HepG2 (cell line): ENCODE measurements at places on chromosomes 3 and 15.
A peak's percentile ranks its signal among the peaks of the same experiment; 100 is the strongest.

GRCh38 chr15:65305776-65306175, 1.3 kb downstream of the RNU5B-1 start:
- no peak for DNase-seq

DNA sequence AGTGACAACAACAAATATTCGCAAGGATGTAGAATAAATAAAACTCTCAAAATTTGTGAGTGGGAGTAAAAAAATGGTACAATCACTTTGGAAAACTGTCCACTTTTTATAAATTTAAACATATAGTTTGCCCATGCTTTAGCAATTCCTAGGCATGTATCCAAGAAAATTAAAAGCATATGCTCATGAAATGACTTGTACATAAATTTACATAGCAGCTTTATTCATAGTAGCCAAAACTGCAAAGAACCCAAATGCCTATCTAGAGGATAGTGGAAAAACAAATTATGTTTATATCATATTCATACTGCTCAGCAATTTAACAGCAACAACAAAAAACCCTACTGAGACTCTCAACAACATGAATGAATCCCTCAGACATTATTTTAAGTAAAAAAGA, 363.6 kb upstream of the CCDC54 start:
- no peak for DNase-seq

DNA sequence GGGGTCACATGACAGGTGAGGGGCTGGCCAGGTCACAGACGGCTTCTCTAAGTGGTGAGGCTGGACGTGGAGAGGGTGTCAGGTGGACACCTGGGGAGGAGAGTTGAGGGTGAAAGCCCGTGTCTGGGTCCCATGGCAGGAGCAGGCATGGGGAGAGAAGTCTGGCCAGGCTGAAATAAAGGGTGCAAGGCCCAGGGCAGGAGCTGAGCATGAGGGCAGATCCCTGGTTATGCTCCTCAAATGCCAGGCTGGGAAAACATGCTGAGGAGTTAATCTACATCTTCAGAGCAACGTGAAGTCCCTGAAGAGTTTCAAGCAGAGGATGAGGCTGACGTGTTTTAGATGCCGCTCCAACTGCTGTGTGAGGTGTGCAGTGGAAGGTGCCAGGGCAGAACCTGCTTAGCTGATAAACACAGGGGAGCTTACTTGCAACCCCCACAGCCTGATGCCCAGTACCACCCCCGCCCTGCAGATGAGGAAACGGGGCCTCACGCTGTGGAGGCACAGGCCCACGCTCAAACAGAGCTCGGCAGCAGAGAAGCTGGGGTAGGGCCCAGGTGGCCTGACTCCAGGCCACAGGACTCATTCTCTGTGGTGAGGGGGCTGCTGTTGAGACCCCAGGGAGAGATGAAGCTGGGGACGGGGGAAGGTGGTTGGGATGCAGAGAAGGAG, 40.5 kb downstream of the HCN4 start:
- DNase-seq = no peak

DNA sequence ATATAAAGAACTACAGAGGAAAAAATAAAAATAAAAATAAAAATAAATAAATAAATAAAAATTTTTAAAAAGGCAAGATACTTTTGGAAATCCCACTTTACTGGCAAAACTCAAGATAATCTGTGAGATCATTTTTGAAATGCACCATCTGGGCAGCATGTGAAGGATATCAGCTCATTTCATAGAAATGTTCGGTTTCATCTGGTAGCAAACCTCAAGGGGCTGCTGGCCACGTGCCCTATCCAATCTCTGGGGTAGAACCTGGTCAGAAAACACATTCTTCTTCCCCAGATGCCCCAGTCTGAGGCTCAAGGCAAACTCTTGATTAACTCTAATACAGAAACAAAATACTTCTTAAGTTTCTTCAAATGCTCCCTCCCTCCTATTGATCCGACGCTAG, 166.0 kb downstream of the FMN1 start:
- DNase-seq = no peak

GRCh38 chr15:72911626-72912025, 128.1 kb upstream of the ADPGK start:
- no peak for DNase-seq

- no peak for DNase-seq
Observed at GRCh38 chr15:60006203-60006862, 2.2 kb downstream of the FOXB1 start.

GRCh38 chr15:75156326-75157215, 45.1 kb upstream of the C15orf39 start:
- no peak for DNase-seq

- DNase-seq = no peak
Observed at GRCh38 chr15:86506401-86506800, 426.7 kb downstream of the AGBL1 start.

- DNase-seq = no peak
Observed at GRCh38 chr3:162200836-162201235, 704.2 kb downstream of the OTOL1 start.

DNA sequence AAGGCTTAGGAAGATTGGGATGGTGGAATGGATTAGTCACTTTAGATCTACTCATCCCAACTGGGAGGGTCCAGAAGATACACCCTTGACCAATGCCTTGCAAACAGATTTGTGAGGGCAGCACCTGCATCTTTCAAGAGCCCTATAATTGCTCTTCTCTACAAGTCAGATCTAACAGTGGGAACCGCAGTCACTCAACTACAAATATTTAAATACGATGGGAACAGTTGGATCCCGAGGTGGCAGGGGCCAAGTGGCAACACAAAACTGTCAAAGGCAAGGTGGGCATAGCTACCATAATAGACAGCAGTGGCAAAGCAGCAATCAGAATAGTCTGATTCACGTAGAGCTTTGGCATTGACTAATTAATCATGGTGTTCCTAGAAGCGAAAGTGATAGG, 152.0 kb downstream of the TBC1D5 start:
- no peak for DNase-seq

DNA sequence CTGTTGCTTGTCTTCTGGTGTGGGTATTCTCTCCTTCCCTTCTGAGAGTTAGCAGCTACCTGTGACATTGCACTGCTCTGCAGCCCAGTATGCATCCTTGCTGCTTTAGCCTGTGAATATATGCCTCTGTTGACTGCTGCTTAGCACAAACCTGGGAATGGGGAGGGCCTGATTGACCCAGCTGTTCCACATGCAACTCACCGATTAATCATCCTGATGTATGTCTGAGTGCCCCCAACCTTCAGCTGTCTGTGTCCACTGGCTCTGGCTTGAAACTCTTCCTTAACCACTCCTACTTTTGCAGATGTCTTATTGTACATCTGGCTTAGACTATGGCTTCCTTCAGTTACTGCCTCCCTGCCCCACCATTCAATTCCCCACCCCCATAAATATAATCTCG, 119.1 kb downstream of the RASA2 start:
- DNase-seq = no peak

- no peak for DNase-seq
Observed at GRCh38 chr15:31353931-31354330, 27.3 kb downstream of the KLF13 start.

GRCh38 chr3:8841472-8841871, 72.1 kb upstream of the OXTR start:
- no peak for DNase-seq

DNA sequence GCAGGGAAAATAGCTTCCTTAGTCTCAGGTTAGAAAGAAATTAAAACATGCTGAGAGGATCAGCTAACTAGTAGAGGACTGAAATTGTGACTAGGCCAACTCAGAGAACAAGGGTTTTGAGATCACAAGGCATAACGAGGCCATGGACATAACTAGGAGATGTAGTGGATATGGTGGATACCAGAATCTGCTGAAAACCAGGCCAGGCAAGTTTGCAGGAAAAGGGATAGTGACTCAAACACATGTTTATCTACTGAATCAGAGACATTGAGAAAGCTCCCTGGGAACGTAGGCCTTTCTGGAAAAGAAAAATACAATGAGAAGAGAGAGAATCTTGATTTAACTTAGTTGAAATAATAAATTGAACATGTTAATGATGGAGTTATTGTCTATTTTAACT, 326.5 kb upstream of the GBE1 start:
- peak; percentile 3 for DNase-seq

- no peak for DNase-seq
Observed at GRCh38 chr15:92011611-92012367, 158.3 kb downstream of the SLCO3A1 start.

DNA sequence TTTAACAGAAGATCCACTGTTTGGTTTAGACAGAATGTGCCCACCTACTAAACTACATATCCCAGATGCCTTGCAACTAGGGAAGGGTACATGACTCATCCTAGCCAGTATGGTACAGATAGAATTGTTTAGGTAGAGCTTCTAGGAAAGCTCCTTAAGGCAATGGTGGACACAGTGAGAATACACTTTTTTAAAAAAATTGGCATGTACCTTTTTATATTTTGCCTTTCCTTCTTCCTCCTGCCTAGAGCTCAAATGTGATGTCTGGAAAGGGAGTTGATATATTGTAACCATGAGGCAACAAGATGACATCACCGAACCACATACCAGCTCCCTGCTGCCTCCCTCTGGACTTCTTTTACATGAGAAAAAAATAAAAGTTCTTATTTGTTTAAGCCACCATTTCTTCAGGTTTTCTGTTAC, 14.4 kb upstream of the C3orf80 start:
- DNase-seq = peak; percentile 11

GRCh38 chr15:41256577-41257038, 25.5 kb downstream of the CHP1 start:
- DNase-seq = peak; percentile 78

DNA sequence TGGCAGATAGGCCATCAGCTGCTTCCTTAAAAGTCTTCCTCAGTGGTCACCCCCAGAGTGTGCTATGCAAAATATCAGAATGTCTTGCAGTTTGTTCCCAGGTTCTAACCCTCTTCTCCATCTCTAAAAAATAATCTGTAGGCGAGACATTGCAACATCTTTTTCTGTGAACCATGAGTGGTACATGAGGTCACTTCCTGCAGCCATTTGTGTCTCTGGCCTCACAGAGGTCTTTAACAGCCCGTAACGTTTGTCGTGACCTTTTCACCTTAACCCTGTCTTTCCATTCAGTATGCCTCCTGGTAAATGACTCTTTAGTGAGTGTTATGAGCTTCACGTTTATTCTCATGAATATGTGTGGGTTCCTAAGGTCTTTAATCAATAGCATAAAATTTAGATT, 145.4 kb downstream of the KLHL25 start:
- peak; percentile 74 for DNase-seq

DNA sequence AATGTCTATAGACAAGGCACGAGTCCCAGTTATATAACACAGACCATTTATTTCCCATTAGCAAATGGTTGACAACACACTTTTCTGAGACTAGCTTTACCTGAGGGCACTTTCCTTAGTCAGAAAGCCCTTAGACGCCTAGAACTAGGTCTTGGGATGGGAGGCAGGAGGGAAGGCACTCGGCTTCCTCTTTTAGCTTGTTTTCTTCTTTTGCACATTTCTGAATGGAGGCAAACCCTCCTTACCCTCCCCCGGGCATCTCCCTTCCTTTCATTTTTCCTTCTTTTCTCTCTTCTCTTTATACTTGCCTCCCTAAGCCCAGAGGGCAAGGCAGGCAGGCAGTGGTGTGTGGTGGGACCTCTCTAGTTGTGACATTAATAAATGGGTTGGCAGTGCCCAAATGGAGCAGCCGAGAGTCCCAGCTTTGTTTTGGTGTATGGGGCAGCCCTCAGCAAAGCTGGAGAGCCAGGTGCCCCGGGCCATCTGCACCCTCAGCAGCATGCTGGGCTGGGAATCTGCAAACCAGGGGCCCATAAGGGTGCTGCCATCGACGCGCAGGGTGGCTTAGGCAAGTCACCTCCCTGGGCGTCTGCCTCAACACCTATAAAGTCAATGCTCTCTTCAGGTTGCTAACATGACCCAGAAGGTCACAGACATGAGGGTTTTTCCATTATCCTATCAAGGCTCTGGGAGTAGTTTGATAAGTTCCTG, 21.1 kb upstream of the BCL2L10 start:
- no peak for DNase-seq

DNA sequence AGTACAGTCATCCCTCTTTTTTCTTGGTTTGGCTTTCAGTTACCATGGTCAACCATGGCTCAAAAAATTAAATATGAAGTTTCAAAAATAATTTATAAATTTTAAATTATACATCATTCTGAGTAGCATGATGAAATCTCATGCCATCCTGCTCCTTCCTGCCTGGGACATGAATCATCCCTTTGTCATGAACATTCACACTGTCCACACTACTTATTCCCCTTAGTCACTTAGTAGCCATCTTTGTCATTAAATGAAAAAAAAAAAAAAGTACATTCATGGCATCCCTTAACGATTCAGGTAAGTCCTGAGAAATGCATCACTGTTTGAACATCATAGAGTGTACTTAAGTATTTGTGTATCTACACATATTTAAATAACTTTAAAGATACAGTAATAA, 1046.3 kb downstream of the ROBO2 start:
- DNase-seq = no peak

GRCh38 chr3:144162042-144162441, 190.4 kb downstream of the DIPK2A start:
- peak; percentile 75 for DNase-seq

DNA sequence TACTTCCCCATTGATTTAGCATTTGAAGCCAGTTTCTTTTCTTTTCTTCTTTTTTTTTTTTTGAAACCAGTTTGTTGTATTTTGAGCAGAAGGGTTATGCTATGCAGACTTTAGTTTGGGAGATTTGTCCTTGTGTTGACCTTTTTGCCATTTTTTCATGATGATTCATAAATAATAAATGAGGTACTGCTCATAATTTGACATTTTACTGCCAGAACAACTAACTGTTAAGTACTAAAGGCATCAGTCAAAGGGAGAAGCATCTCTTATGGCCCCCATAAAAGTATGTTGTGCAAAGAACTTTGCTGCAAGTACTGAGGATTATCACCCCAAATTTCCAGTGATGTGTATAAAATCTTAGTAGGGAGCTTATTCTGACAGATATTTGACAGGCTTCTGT, 1.7 kb upstream of the GPR87 start:
- DNase-seq = no peak

GRCh38 chr3:171791692-171792076, 18.6 kb downstream of the PLD1 start:
- DNase-seq = peak; percentile 59
